ENCODE measurements at places on chromosomes 6 and 20.

GRCh38 chr6:28985462-28986164 is 19.5 kb downstream of the ZNF311 start:
- no peak for DNase-seq

DNA sequence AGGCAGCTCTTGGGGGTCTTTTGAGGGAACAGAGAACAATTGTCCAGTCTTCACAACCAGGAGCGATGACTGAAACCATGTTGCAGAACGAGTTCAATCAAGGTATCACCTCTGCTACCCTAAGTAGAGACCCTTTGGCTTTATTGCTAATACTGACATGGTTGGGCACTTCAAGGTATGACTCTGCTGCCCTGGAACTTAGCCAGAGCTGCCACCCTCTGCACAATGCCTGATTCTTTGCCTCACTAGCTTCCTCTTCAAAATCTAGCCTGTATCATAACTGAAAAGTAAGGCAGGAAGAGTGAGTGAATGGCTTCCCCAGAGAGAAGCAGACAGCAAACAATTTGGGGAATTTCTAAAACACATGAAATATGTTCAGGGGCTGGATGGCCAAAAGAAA is 592.7 kb upstream of the NRSN1 start:
- no peak for DNase-seq

GRCh38 chr20:1637755-1638154 is 17.9 kb upstream of the SIRPB1 start:
- DNase-seq: no peak

- no peak for DNase-seq
Measured at GRCh38 chr20:57322476-57322875, 7.1 kb upstream of the SPO11 start.

DNA sequence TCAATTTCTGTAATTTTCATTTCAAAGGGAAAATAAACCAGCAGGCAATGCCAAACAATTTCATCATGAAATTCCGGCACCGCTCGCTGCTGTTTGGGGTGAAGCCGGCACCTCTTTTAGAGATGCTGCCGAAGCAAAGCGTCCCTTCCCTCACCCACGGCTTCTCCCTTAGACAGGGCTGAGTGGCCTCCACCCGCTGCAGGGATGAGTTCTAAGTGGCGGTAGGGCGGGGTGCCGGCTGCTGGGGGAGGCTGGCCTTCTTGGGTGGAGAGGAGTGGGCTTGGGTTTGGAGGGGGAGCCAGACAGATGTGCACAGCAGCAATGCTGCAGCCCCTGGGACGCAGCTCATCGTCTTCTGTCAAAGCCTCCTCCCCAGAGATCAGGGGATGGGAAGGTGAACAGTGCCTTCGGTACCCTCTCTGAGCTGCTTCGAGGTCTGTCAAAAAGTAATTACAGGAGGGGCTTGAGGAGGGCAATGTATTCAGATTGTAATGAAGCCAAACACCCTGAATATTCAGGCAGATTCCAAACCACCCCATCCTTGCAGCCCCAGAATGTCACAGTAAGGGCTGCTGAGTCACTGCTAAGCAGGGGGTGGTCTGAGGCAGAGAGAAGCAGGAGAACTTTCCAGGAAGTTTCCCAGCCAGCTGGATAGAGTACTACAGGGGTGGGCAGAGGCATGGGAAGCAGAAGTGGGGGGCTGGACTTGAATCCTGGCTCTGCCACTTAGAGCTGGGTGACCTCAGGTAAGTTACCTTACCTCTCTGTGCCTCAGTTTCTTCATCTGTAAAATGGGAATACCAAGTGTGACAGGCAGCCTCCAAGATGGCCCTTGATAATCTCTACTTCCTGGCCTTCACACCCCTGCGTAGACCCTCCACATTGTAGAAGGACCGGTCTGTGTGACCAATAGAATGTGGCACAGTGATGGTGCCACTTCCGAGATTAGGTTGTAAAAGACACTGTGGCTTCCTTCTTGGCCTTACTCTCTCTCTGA is 96.6 kb downstream of the SULF2 start:
- DNase-seq: no peak

DNA sequence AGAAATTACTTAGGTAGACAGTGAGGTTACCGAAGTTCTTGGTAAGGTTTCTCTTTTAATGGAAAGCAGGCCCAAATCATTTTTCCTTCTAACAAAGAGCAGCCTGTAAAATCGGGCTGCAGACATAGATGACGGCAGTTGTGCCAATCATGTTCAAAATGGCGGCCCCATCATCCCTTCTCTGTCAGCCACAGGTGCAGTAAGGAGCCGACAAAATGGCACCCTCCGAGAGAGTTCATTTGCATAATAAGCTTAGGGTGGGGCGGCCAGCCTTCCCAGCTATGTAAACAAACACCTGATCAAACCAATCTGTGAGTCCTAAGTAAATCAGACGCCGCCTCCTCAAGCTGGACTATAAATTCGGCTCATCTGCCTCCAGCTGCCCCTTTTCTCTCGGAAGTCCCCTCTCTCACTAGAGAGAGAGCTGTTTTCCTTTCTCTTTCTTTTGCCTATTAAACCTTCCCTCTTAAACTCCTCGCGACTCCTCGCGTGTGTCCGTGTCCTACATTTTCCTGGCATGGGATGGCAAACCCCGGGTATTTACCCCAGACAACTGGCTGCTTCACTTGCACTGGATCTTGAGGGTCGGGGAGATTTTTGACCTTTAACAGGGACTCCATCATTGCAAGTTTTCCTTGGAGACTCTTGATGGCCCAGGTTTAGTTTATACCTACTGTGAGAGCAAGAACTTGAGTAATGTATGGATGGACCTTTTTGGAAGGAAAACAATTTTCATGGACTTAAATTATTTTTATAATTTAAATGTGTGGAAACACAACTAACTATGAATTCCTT is 8.9 kb upstream of the DDR1 start:
- no peak for DNase-seq

DNA sequence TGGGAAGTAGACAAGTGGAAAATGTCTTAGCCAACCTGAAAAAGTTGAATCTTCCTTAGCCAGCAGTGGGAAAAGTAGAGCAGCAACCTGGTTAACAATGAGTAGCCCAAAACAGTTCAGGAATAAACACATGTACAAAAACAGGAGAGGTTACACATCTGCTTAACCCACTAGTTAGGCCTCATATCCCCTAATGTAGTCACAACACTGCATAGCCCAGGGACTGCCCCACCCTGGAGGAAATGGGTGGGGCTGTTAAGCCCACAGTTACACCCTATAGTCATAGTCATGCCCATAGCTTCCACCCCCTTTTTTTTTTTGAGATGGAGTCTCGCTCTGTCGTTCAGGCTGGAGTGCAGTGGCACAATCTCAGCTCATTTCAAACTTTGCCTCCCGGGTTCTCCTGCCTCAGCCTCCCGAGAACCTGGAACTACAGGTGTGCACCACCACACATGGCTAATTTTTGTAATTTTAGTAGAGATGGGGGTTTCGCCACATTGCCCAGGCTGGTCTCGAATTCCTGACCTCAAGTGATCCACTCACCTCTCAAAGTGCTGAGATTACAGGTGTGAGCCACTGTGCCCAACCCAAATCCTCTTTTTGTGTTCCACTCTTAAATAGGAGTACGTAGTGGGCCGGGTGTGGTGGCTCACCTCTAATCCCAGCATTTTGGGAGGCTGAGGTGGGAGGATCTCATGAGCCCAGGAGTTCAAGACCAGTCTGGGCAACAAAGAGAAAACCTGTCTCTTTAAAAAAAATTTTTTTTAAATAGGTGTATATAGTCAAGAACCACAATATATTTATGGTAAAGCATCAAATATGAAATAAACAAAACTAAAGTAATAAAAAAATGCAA is 24.5 kb downstream of the ILRUN start:
- no peak for DNase-seq

DNA sequence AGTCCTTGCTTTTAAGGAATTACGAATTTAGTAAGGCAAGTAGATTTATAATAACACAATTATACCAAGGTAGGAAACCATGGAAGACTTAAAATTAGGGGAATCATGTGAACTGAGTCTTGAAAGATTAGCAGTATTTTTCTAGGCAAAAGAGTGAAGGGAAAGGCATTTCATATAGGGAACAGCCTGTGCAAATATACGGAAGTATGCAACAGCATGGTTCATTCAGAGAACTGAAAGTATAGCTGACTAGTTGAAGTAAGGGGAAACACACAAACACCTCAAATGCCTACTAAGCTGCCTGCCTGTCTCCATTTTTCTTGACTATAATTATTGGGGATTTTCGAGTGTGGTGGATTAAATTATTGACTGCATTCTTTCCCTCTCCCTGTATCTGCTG is 39.0 kb upstream of the ECHDC1 start:
- DNase-seq: no peak

DNA sequence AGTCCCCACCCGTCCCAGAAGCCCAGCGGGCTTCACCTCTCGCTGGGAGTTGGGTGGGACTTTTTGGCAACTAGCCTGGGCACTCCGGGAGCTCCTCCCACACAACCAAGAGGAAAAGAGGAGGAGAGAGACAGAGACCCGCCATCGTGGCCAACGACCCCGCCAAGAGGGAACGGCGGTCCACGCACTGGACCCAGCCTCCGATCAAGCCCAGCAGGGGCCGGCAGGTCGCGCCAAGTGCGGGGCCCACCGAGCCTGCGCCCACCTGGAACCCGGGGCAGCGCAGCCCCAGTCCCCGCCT is 3.0 kb upstream of the TMEM14C start:
- DNase-seq: no peak

DNA sequence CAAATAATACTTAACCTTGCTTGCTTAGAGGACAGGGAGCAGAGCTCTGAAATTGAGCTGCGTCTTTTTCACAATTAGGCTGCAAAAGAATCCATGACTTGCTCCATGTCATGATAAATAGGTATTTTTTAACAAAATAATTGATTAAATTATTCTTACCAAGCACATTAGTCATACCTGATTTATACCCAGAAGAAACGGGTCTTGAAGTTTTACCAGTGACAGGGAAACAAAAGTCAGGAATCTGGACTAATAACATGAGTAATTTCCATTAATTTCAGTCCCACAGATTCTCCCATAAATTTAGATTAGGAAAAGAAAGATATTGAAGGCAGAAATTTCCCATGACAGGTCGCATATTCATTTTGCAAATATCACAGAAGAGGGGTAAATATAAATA is 85.0 kb upstream of the BMP5 start:
- DNase-seq: no peak

GRCh38 chr20:10842116-10842515 is 168.3 kb upstream of the JAG1 start:
- no peak for DNase-seq

- DNase-seq: no peak
Measured at GRCh38 chr6:110358553-110359160, 508 bp upstream of the METTL24 start.

DNA sequence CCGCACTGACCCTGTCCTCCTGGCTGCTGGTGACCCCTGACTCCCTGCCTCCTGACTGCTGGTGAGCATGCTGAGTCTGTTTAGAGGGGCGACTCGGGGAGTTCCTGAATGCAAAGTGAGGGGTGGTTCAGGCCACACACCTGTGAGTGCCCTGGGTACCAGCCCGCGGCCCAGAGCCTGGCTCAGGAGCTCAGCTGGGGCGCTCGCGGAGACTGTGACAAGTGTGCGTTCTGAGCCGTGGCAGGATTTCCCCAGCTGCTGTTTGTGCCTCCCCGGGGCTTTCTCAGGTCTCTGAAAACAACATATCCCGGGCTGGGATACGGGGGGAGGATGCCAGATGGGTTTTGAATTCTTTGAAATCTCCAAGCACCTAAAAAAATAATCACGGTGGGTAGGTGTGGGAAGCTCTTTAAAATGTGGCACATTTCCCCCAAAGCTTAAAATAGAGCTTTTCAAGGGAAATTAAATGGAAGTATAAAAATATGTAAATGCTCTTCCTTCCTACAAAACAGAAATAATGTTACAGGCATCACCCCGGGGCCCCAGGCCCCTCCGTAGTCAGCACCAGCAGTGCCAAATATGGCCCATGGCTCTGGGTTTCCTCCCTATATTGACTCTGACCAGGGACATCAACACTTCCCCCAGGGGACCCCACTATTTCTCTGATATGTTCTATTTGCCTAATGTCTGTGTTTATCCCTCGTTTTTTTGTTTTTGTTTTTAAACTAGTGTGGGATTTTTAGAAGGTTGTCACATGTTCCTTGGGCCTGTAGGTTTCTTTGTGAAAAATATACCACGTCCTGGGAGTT is 49.9 kb upstream of the TAGAP start:
- DNase-seq: no peak

GRCh38 chr6:154428897-154429296 is 72.3 kb upstream of the IPCEF1 start:
- DNase-seq: no peak

GRCh38 chr20:40970218-40970617 is 58.4 kb upstream of the TOP1 start:
- no peak for DNase-seq

DNA sequence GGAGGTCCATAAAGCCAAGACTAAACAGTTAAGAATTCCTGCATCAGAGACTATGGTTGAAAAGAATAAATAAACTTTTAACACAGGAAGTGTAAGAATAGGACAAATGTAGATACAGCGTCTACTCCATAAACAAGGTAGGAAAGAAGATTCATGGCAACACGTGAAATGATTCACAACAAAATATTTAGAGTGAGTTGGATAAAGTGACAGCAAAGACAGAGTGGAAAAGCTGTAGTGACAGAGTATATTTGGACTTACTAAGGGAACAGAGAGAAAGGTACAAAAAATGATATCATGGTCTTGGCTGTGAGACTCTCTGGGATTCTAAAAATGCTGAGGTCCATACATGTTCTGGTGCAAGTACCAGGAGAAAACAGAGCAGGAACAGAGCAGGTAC is 21.9 kb upstream of the KIAA0408 start:
- no peak for DNase-seq

GRCh38 chr6:42783177-42783875 is 1.5 kb downstream of the BICRAL start:
- DNase-seq: peak; percentile 43

DNA sequence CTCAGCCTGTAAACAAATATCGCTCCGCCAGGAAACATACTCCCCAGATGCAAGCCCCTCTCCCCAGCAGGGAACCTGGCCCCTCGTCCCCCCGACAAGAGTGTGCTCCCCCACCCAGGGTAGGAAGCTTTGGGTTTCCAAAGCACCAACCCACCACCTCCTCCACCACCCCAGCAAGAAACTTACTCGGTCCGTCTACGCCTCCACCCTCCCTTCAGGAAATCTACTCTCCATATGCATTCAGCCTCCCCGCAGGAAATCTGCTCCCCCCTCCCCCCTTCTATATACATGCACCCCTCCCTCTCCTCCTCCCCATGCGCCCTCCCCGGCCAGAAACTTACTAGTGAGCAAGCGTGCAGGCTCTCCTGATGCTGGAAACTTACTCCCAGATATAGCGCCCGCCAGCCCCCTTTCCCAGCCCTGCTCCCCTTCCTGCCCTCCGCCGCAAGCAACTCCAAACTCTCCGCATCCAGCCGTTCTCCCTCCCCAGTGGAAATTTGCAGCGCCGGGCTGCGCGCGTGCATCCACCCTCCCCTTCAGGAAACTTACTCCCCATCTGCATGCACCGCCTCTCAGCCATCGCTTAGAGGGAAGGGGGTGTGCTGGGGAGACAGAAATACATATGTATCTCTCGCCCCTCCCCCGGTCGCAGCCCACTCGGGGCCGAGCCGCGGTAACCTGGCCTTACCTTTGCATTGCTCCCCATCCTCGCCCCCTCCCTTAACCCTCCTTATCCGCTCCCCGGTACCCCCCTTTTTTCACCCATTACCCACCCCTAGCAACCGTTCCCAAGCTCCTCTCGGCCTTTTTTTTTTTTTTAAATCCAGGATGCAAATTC is at the start of gene TRERF1:
Gene TRERF1, minus strand, starts transcription at position 594 of the 838 bp plus-strand sequence. CDS start 182,336 bp downstream, outside the sequence.
- peak; percentile 53 for DNase-seq
